ENCODE measurements at places on chromosomes 6 and 20.

DNA sequence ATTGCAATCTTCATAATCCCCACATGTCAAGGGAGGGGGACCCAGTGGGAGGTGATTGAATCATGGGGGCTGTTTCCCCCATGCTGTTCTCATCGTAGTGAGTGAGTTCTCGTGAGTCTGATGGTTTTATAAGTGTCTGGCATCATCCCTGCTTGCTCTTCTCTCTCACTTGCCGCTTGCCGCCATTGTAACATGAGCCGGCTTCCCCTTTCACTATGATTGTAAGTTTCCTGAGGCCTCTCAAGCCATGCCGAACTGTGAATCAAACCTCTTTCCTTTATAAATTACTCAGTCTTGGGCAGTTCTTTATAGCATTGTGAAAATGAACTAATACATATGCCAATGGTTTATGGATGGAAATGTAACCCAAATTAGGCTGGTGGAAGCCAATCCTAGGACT lies 109.4 kb upstream of the AKAP12 start:
- DNase-seq: no peak

- no peak for DNase-seq
Measured at GRCh38 chr20:2804041-2804828, 3.8 kb upstream of the CPXM1 start.

DNA sequence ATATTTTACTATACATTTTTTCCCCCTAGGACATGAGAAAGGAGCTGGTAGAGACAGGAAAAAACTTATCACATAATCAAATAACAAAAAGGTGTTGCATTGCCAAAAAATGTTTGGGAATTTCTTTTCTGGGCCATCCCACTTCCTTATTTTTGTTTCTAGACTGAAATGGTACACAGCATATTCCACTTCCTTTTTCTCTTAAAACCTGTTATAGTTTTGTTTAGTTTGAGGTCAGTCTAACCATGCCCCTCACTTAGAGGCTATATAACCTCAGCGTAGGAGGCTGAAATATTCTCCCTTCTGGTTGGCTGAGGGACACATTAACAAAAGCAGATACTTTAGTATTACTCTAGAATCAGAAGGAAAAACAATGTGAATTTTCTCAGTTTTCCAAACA lies 323.9 kb downstream of the GJA1 start:
- no peak for DNase-seq

DNA sequence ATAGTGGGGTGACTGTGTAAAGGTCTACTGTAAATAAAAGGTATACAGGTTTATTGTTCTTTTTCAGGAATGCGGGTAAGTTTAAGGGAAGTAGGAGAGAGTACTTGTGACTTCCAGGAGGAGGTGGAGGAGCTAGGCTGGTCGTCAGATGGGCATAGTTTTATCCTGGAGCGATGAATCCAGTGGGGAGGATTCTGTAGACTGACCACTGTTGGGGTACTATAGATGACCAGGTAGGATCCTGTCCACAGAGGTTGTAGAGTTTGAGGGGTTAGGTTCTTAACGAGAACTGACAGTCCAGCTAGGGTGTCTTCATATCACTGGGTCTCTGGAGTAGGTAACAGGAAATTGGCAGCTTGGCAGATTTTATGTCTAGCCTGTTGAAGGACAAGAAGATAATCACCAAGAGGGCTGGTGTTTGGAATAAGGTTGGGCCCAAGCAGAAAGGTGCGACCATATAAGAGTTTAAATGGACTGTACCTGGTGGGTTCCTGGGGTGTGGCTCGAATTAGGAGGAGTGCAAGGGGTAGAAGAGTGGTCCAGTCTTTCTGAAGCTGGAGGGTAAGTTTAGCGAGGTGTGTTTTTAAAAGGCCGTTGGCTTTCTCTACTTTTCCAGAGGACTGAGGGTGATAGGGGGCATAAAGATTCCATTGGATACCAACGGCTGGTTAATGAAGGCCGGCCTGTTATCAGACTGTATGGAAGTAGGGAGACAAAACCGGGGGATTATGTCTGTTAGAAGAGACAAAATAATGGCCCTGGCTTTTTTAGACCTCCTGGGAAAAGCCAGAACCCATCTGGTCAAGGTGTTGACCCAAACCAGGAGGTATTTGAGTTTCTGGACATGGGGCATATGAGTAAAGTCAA lies 751.3 kb upstream of the ADGRB3 start:
- DNase-seq: no peak

DNA sequence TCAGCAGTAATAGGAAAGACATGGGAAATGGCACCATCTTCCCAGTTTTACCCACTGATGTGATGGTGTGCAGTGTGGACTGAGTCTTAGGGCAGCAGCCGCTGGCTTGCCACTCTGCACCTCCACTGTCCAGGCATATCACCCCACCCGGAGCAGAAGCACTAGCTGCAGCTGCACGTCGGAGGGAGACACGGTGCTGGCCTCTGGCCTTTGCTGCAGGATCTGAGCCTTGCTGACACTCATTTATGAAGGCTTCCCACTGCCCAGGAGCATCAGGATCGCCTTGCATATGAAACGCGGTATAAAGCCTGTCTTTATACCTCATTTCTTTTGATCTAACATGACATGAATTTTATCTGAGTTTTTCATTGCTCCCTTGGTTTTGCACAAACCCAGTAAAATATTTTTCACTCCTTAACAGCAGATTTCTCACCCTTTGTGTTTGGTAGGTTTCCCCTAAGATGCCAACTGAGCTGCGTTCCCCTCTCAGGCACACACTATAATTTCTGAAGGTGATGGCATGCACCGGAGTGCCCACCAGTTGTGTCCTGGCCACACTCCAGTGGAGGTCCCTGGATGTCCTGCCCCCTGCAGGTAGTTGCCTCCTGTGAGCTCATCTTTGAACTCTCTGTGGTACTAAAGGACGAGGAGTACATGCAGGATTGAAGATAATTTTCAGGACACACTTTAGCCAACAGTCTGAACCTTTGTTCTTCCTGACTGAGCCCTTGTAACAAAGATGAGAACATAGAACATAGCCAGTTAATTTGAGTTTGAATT lies 9.0 kb upstream of the EXOC2 start:
- peak; percentile 73 for DNase-seq

GRCh38 chr6:16761471-16762267 lies 409 bp upstream of the ATXN1 start:
- DNase-seq: peak; percentile 97

DNA sequence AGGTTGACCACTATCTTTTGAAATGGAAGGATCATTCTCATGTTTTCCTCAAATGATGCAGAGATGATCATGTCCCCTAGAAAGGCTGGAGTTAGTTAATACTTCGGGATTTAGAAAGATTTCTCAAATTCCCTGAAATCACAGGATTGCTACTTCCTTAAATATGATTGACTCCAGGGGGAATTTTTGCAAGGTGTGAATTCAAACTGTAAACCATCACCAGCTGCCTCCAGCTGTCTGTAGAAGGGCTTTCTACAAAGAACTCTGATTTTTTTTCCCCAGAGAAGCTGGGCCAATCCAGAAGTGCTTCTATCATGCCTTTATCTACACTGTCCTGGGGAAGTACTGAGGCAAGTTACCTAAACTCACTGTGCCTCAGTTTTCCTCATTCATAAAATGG lies 114.5 kb downstream of the EDN1 start:
- no peak for DNase-seq

Measured in NCI-H69 (cell line).